AG09309 (cell line): ENCODE measurements at places on chromosomes 2 and 18.
A peak's percentile ranks its signal among the peaks of the same experiment; 100 is the strongest.

DNA sequence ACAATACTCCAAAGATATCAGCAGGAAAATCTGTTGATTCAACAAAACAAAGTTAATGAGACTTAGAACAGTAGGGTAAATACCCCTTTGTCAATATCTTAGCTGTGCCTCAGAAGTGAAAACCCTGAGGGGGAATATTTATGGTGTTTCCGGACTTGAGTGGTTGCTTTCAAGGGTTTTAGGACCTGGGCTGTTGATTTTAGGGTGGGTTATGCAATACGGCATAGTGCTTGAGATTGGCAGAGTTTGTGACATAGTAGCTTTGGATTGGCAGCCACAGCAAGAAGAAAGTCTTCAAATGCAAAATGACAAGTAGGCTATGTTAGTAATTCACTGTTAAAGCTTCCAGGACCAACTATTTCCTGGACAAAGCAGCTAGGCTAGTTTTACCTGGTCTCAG, 826.3 kb upstream of the CDH2 start:
- DNase-seq, result no peak

DNA sequence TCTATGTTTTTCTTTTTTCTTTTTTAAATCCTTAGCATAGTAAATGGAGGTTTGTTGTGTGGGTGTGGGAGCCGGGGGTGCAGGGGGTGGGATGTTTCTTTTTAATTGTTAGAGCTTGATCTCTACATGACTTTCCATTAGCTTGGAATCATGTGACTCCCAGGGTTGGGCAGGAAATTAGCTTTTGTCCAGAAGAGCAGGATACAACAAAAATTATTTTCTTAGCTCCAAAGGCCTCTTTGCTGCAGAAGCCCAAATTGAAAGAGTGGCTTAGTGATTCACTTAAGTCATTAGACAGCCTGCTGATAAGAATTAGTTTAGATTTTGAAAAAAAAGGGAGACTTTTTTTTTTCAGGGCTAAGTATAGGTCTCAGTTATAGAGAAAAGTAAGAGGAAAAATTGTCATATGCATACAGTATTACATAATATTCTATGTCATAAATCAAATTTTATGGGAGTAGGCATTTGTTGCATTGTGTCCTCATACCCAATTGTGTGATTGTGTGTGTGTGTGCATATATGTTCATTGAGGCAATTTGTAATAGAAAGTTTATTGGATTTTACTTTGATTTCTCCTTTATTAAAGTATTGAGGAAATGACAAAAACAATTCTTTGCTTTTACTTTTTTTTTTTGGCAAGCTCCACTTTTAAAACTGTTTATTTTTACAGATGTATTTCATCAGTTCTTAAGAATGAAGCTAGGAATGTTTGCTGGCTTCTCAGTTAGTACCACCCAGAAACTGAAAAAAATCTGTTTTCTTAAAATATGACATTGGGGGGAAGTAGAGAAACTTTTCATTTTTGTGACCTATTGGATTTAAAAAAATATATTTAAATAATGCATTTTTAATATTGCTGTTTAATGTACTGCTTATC, 47.4 kb downstream of the TSPYL6 start:
- DNase-seq, result peak; percentile 16

DNA sequence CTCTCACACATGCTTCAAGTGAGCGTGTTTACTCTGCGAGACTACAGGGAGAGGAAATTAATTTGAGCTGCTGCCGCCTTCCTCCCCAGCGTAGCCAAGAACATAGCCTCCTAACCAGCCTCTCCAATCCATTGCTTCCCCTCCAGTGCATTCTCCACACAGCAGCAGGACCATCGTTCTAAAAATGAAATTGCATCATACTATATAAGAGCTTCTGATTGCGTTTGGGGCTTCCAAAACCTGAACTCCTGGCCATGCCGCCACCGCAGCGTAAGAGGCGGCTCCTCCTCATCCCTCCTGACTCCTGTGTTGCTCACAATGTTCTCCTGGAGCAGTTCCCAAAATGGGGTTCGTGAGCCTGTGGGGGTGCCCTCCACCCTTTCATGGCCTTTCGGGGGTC, 142.1 kb downstream of the MYT1L start:
- no peak for DNase-seq

GRCh38 chr2:127219171-127220070, 678 bp downstream of the CYP27C1 start:
- DNase-seq, result no peak

DNA sequence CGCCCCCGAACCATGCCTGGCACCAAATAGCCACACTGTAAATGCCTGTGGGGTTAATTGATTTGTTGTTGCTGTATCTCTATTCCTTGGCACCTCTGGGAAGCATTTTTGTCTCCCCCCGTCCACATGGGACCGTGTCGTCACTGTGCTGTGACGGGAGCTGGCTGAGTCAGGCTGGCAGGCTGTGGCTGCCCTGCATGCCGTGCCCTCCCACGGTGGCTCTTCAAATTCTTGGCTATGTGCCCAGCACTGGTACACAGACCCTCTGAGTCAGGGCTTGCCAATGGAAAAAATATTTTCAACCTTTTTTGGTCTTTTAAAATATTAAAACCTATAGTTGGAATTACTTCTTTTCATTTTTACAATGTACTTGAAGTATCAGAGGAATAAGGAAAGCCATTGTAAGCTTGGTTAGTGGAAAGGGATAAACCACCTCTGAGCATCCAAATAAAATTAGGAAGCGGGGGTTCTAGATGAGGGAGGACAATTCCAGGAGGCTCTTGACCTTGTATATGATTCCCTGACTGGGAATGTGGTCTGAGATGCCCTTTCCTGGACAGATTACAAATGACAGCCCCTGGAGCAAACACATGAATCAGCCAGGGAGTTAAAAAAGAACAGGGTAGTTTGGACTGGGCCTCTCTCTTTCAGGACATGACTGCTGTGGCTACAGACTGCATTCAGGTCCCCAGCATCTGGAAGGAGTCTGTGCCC, 59.4 kb downstream of the DGKD start:
- DNase-seq, result no peak

DNA sequence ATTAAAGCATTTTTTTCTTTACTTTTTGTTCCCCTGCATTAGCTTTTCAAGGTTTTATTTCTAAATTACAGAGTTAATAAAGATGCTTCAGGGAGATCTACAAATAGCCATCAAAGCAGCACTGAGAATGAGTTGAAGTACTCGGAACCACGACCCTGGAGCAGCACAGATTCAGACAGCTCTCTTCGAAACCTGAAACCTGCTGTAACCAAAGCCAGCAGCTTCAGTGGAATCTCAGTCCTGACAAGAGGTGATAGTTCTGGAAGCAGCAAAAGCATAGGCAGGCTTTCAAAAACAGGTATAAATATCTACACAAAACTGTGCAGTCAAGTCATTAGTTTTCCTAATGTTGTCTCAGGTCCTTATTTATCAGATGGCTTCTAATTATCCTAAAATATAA, 102.8 kb upstream of the UBXN4 start:
- no peak for DNase-seq

DNA sequence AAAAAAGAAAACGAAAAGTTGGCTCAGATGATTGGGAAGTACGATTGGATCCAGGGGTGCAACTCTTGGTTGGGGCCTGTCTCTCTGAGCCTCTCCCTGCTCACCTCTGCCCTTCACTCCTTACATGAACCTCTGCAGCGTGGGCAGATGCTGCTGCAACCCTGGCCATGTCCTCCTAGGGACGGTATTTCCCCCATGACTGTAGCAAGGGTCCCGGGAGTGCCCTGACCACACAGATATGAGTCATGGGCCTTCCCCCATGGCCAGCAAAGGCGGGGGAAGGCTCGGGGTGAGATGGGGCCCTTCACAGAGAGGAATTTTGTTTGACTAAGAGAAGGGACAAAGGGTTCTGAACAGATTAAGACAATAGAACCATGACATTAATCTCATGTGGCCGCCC, 129.0 kb downstream of the NCK2 start:
- no peak for DNase-seq

GRCh38 chr2:38077431-38077769, 1.4 kb upstream of the CYP1B1 start:
- DNase-seq, result no peak

DNA sequence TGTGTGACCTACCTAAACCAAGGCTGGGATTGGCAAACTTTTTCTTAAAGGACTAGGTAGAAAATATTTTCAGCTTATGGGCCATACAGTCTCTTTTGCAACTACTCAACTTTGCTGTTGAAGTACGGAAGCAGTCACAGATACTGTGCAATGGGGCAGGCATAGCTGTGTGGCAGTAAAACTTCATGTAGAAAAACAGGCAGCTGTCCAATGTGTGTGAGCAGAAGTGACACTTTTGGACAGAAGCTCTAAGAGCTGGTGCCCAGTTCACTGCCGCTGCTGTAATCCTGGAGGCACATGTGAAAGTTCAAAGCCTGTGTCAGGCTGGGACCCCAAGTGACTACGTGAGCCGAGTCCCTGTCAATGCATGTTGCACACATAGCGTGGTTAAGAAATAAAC, 46.7 kb downstream of the MAPK4 start:
- DNase-seq, result no peak

DNA sequence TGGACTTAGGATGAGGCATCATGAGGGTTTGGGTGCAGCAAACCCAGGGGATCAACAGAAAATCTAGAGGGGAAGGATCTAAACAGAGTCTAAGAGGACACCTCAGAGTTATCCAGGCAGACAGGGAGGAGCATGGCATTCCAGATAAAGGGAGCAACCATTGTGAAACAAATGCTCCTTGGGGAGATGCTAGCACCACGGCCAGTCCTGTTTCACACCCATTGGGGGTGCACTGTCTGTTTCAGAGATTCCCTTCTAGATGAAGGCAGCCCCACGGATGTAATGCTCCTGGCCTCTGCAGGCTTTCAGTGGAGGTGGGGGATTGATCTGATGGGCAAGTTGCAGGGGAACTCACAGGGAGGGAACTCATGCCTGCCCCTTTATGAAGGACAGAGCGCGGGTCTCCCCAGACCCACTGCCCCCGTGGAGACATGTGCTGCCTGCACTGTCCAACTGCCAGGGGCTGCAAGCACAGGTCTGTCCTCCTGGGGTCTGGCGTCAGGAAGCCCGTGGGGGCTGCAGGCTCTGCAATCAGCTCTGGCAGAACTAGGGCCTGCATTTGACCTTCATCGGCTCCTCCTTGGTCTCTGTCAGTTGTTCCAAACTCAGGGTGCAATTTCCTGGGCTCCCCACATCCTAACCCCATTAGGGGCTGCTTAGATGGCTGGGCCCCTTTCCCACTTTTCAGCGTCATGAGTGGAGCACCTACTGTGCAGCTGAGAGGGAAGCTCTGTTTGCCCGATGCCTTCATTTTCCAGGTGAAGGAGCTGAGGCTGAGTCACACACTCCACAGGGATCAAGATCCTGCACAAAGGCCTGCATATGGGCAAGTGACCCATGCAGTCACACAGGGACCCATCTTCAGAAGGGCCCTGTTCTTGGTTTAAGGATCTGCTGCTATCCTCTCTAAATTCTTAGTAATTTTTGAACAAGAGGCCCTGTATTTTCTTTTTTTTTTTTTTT, 163.4 kb downstream of the ARL4C start:
- DNase-seq, result no peak

- DNase-seq, result no peak
Observed at GRCh38 chr2:164146441-164146840, 410.6 kb upstream of the FIGN start.

- DNase-seq, result no peak
Observed at GRCh38 chr2:83959266-83959665, 499.8 kb downstream of the SUCLG1 start.

GRCh38 chr2:239908744-239909143, 116.4 kb downstream of the NDUFA10 start:
- DNase-seq, result no peak

DNA sequence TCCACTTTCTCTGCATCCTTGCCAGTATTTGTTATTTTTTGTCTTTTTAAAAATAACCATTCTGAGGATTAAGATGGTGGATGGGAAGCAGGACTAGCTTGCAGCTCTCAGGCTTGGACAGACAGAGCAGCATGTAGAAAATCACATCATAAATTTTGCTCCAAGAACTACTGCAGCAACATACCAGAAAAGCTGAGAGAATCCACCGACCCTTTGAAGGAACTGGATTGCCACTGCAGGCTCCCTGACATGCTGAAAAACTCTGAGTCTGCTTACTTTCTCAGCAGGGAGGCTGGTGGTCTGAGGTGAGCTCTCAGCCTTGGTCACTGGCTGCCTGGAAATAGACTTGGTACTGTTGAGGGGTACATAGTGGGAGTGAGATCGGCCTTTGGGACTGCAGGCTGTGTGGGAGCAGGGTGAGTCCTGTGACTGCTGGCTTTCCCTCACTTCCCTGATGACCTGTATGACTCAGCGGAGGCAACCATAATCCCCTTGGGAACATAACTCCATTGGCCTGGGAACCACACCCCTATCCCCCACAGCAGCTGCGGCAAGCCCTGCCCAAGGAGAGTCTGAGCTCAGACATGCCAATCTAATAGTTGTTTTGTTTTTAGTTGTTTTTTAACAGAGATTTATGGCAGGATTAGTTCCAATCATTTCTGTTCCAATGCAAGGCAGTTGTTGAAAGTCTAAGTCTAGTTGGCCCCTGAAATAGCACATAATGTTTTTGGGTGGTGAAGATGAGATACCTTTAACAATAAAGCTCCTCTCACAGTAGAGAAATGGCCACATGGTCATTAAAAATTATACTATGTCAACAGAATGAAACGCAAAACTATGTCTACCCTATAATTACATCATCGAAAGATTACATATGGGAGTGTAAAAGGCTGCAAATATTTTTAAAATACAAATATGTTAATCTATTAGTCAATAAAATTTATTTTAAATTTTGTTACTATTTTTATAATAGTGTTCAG, 414.2 kb upstream of the CHAC2 start:
- DNase-seq, result no peak

DNA sequence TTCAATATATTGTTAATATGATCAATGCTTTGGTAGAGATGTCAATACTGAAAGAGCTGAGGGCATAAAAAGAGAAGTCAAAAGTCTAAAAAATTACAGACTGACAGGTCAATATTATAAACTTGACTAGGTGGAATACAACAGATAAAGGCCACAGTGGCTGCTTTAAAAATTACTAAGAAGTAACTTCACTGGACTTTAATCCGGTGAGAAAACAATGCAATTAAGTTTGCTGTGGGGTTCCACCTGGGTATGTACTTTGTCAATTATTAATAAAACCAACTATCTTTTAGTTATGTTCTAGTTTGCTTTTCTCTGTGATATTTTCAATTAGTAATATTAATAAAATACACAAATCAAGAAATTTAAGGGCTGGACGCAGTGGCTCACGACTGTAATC, 44.7 kb downstream of the RAPH1 start:
- no peak for DNase-seq

DNA sequence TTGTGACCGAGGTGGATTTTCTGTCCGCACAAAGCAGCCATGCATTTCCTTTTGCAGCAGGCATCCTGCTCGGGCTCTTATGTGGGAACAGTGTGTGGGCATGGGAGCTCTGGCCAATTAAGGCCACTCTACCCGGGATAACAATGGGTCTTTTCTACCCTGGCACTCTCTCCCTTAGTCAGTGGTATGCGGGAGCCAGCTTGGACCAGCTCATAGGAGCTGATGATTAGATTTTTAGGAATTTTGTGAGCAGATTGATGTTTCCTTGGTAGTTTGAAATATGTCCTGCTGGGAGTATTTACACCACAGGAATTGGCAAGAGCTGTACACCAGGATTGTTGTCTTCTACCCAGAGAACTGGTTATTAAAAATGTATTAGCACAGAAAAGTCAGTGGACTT, 89.3 kb downstream of the SPP2 start:
- no peak for DNase-seq
